Renal cortex interstitium (tissue), 15 donors: ENCODE measurements at places on chromosomes 5 and 9.

- DNase-seq: no peak
These were observed 2.9 kb upstream of the LPCAT1 start for GRCh38 chr5:1526681-1527131.

GRCh38 chr5:18967637-18968036, 1020.4 kb downstream of the CDH18 start:
- DNase-seq: no peak

- DNase-seq: no peak
These were observed 18.0 kb downstream of the MGAT1 start for GRCh38 chr5:180784497-180785097.

GRCh38 chr9:125361837-125362531, 100.4 kb downstream of the GAPVD1 start:
- no peak for DNase-seq

DNA sequence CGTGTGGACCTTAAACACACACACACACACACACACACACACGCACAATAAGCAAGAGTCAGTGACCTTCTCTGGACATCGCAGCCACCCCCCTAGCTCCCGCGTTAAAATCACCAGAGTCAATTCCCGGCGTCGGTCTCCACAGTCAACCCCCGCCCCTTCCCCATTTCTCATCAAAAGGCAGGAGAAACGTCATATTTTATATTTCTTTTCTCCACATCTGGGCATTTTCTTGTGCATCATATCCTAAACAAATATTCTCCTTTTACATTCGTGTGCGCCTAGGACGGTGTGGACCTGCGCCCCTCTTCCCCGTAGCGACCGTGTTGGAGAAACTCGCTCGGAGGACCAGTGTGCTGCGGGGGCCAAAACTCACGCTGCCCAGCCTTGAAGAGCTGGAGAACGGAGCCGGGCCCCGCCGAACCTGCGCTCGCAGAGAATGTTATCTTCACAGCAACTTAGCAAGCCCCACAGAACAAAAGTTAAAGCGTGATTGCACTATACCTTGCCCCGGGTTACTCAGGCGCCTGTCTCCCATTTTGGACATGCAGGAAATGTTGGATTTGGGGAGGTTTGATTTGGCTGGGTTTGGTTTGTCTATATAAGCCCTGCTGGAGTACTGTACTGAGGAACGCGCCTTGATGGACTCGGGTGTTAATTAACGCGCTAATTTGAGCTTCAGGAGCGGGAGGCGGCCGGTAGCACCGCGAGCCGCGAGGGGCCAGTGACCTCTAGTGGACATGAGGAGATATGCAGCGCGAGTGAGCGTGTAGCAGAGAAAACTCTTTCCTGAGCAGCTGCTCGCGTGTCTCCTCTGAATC, 192.4 kb downstream of the MEF2C start:
- no peak for DNase-seq

- DNase-seq: no peak
These were observed 14.1 kb upstream of the ELL2 start for GRCh38 chr5:95975703-95976102.

DNA sequence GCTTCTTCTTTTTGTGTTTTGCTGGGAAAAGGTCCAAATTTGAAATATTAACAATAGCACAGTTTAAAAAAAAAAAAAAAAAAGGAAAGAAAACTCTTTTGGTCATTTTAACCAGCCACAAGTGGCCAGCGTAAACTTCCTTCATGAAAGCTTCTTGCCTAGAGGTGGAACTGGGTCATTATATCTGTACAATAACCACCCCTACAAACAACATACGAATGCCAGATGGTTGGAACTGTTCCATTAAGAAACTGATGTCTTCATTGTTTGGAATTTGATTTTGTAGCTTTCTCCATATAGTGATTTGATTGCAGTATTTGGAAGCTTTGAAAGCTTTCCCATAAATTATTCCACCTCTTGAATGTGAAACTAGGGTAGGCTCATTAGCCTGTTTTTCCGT, 18.3 kb upstream of the LPAR1 start:
- no peak for DNase-seq

GRCh38 chr5:18745988-18746615, 1111.8 kb downstream of the TAF11L14 start:
- no peak for DNase-seq

DNA sequence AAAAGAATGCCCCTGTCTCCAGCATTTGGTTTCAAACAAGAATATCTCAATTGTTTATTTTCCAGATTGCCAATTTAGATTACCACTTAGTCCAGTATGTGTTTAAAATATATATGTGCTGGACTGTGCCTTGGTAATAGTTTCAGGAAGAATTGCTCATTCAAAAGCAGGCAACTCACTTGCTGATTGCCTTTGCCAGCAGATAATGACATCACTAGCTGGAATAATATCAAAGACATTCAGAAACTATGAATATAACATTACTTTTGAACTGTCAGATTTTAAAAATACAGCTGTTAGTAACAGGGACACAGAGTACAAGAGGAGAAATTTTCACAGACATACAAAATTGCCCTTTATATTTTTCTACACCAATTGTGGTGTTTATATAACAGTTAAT, 96.0 kb upstream of the ITGA2 start:
- no peak for DNase-seq

DNA sequence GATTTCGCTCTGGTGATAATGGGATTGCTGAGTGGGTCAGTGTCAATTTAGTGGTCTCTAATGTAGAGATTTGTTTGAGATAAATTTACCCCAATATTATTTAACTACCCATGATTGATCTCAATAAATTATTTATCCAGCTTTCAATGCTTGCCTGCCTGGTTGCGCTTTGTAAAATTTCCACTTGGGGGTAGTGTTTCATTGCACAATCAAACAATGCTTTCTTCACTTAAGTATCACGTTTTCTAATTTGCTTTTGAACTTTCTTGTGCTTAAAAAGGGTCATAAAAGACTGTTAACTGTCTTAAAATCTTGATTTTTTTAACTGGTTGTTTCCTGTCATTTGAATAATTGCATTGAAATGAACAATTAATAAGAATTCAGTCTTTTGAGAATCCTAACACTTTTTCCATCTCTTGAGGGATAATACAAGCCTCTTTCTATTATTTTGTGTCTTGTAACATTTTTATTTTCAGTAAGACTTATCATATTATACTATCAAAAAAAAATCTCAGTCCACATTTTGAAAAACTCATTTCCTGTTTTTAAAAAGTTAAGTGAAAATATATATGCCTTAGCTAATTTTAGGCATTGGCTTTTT, 18.7 kb downstream of the HSD17B4 start:
- peak; percentile 22 for DNase-seq

DNA sequence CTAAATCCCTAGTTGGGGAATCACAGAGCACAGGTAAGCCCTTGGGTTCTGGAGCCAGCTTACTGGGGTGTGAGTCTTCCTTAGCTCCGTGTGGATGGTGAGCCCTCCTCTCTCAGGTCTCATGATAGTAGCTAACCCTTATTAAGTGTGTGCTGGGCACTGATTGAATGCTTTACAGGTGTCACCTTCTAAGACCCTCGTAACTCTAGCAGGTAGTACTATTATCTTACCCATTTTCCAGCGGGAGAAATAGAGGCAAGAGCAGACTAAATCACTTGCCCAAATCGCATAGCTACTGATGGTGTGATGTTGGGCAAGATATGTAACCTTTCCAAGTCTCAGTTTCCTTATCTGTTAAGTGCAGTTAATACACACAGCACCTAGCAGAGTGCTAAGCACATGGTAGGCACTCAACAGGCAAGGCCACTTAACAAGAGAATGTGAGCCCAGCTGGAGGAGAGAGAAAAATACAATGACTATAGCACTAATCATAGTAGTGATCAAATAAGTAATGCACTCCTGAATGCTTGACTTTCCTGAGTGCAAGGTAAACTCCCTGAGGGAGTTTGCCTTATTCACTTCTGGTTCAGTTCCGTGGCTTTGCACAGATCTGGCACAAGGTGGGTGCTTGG, at the start of gene DCANP1:
Gene DCANP1 (minus strand): TSS at position 51 of the 632 bp plus-strand sequence. CDS start 240 bp downstream, outside the sequence.
- no peak for DNase-seq
